Stimulated activated CD8-positive, alpha-beta memory T cell treated with anti-CD3 and anti-CD28 coated beads, Interleukin-4, amount 100 ng/mL, for 48 hours (primary cell): ENCODE measurements at places on chromosomes 1 and 21.

GRCh38 chr1:226651041-226651731 lies 87.9 kb downstream of the ITPKB start:
- DNase-seq, result no peak

GRCh38 chr1:91596474-91596873 lies 95.8 kb downstream of the CDC7 start:
- DNase-seq, result no peak

DNA sequence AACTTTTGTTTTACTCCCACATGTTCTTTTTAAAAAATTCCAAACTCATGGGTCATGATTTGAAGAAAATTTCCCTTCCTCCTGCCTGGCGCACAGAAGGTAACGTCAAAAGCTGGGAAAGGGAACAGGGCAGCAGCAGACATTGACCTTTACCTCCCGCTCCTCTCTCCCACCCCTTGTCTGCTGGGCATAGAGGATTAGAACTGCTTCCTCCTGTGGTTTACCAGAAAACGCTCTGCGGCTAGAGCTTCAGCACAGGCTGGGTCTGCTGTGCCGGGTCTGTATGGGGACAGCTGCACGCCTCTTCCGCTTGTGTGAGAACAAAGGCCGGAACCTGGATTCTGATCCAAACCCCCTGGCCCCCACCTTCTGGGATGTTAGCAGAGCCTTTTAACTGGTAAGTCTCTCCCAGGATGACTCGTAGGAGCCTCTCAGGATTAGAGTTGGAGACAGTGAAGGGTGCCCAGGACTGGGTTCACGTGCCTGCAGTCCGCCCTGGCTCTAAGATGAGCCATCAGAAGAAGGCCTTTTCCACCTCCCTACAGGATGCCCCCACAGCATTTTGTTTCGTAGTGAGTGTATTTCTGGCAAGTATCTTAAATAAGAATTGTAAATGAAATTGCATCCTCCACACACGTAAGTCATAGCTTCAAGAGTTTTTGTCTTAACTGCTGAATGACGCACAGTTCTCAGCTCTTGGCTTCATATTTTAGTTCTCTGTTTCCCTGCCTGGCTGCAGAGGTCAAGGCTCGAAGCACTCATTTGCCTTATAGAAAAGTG lies 5.2 kb downstream of the H6PD start:
- peak; percentile 73 for DNase-seq

DNA sequence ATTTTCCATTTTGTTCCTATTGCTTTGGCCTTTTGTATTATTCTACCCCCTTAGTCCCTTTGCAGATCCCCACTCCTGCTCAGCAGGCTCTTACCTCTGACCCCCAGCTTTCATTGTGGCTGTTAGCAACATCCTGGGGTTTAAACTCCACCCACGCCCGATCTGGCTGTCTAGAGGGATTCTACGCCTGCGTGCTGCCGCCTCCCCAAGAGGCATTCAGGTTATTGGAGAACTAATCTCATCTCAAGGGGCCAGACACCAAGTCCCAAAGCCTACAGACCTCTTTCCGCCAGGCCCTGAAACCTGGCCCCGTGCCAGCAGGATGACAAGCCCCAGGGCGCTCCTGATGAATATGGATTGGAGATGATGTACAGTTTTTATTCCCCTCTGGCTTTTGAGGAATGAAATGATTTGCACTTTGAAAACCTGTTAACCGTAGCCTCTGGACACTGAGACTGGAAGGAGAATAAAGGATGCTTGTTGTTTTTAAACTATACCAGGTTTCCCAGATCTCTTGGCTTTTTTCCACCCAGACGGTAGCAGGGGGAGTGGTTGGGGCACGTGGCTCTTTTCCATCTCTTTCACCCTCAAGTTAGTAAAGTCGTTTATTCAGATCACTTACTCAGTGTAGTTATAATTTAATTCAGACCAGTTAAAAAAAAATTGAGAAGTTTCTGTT lies 14.5 kb upstream of the IKBKE start:
- no peak for DNase-seq

- DNase-seq, result peak; percentile 100
These were observed at the start of the genes CCT3 and TSACC for GRCh38 chr1:156338180-156338976. CCT3 (minus strand) TSS chr1:156338292; CDS start chr1:156338184, 108 bp downstream. TSACC (plus strand) TSS chr1:156338526; CDS start chr1:156339758, 1,232 bp downstream.

DNA sequence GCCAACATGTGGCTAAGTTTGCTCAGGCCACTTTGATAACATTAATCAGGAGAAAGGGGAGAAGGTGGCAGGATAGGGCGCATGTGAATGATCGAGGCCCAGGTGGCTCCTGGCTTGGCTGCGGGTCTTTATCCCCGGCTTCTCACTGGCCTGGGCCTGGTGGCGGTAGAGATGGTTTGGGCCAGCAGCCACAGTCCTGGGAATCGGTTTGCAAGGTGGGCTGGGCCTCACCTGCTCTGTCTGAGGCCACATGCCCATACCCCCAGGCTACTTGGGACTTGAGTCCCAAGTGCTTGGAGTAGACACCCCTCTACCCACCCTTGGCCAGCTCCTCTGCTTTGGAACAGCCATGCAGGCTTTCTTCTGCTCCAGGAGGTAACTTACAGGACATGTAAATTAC lies 49.7 kb upstream of the DISP3 start:
- no peak for DNase-seq

GRCh38 chr1:29672416-29673227 lies 436.3 kb downstream of the PTPRU start:
- peak; percentile 3 for DNase-seq

DNA sequence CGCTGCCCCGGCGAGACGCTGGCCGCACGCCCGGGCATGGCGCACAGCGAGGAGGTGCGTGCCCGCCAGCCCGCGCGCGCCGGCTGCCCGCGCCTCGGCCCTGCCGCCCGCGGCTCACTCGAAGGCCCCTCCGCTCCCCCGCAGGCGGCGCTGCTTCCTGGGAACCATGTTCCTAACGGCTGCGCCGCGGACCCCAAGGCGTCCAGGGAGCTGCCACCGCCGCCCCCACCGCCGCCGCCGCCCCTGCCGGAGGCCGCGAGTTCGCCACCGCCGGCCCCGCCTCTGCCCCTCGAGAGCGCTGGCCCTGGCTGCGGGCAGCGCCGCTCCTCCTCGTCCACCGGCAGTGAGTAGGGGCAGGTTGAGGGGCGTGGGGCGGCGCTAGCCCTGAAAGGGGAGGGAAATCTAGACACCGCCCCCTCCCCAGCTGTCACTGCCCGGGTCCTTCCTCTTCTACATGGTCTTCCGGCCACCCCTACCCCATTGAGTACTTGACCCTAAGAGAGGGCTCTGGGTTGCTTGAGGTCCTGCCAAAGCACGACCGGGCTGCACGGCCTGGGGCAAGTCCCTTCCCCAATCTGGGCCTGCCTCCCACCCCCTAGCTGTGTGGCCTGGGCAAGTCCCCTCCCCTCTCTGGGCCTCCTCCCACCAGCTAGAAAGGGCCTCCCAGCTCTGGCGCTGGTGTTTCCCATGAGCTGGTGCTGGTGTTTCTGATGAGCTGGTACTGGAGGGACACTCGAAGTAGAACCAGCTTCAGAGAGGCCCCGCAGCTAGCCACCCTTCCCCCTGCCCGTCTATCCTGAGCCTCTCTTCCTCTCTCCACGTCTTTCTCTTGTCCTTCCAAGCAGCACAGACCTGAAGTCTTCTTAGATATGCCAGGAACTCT lies 17.0 kb downstream of the TNFRSF25 start:
- no peak for DNase-seq

- no peak for DNase-seq
These were observed 48.3 kb downstream of the C1orf198 start for GRCh38 chr1:230819976-230820375.

GRCh38 chr21:44267655-44268142 lies 6.0 kb upstream of the DNMT3L start:
- DNase-seq, result no peak

DNA sequence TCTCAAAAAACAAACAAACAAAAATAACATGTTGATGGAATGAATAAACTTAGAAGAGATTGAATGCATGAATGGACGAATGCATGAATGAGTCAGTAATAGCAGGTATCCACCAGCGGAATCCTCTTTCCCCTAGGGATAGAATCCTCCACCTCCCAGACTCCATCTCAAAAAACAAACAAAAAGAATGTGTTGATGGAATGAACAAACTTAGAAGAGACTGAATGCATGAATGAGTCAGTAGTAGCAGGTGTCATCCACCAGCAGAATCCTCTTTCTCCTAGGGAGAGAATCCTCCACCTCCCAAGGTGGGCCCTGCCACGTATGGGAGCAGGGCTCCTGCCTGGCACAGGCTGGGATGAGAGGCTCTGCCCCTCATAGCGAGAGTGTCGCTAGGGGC lies 26.8 kb upstream of the RNF19B start:
- DNase-seq, result no peak
